8988T (cell line): ENCODE measurements at places on chromosomes 13 and 19.

- DNase-seq = no peak
Observed at GRCh38 chr19:4557971-4558941, 1.2 kb downstream of the SEMA6B start.

- no peak for DNase-seq
Observed at GRCh38 chr19:45874620-45874966, 10.5 kb downstream of the FOXA3 start.

DNA sequence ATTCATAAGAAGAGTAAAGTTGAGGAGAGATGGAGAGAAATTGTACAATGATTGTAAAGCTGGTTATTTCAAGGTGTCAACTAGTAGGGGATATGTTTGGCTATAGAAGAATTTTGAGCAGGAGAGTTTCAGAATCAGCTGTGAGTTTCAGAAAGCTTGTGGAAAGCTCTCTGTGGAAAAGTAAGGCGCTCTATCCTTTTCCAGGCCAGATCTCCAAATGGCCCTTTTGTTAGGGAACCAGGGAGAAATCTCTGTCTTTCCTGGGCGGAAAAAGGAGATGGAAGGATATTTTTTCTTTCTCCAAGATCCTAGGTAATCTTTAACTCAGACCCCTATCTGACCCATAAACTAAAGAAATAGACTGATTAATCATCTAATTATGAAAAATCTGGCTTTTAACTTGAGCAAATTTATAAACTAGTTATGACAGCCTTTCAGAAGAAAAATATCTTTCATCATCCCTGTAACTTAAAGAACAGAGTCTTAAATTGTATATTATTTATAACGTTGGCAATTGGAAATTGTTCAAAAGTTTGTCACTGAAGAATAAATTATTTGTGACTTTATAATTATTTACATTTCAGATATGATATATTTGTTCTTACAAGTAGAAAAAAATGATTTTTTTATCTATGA lies 34.5 kb downstream of the SPRY2 start:
- DNase-seq = no peak

DNA sequence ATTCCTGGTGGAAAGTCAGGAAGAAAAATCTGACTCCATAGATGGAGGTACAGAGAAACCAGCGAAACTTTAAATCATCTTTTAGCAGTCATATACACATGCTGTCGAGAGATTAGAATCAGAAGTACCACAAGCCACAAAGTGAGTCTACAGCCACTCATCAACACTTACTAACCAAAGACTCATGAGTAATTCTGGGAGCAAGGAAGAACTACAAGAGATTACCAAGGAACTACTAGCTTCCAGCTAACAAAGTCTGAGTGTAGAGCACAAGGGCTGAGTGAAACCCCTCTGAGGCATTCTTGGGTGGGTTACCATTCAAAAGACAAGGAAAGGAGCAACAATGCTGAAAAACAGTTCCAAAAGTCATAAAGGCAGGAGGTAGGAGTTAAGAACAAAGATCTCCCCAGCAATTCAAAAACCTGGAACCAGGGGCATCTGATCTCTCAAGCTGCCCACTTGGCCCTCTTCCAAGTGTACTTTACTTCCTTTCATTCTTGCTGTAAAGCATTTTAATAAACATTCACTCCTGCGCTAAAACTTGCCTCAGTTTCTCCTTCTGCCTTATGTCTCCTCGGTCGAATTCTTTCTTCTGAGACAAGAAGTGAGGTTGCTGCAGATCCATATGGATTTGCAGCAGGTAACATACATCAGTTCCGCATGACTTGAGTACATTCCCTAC lies 13.0 kb downstream of the RBM26 start:
- DNase-seq = no peak

- no peak for DNase-seq
Observed at GRCh38 chr19:14061081-14061749, 661 bp downstream of the PALM3 start.

GRCh38 chr13:43390619-43391018 lies 367.2 kb downstream of the DNAJC15 start:
- DNase-seq = no peak

DNA sequence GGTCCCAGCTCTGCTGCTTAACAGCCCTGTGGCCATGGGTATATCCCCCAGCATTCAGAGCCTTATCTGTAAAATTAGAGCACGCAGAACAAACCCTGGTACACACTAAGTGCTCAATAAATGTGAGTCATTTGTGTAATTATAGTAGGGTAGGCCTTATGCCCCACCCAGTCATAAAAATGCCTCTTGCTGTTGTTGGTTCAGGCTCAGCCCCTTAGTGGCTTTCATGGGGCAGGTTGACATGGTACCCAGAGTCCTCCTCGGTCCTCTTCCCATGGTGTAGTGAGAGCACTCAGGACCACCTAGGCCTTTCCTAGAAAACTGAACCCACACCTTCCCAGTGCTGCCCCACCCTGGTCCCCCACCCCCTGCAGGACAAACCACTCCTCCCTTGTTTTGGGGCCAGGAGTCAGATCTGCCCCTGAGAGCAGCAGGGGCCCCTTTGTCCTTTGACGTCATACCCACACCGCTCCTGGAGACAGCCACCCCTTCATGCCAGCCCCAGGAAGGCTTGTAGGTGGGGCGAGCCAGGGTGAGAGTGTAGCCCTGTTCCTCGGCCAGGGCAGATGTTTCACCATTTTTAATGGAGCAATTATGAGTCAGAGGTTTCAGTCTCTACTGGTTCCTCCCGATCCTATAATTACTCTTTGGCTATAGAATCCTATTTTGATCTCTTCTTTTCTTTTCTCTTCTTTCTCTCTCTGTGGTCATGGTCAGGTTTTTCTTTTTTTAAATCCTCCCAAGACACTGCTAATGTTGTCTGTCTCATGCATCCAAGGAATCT lies 36.8 kb downstream of the ACTN4 start:
- DNase-seq = no peak

- no peak for DNase-seq
Observed at GRCh38 chr13:23871616-23872220, 17.5 kb downstream of the MIPEP start.

- DNase-seq = no peak
Observed at GRCh38 chr19:54506079-54506478, 3.4 kb downstream of the LAIR2 start.

DNA sequence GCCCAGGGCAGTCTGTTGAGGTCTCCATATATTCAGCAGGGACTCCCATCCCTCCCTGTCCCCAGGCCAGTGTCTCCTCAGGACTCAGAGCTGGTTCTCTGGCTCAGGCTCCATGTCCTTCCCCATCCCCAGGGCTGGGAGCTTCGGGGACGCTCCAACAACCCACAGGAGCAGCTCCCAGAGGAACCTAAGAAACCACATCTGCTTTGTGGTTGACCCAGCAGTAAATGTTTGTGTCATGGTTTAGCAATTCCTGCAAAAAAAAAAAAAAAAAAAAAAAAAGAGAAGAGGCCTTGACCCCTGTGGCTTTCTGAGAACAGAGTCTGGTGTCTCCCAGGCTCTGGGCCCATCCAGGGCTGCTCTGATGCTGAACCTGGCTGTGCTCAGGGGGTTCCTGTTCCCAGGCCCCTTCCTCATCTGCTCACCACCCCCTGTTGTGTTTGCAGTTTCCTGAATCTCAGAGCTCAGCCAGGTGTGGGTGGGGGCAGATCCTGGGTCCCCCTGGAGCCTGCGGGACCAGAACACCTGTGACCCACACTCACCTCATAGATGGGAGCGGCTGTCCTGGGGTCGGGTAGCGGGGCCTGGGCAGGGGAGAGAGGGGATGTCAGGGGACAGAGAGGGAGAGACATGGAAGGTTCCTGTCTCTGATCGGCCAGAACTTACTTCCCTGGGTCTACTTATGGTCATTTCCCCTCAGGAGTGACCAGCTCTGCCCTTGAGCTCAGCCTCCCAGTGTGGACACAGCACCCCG lies 25.2 kb upstream of the CEACAM1 start:
- no peak for DNase-seq

DNA sequence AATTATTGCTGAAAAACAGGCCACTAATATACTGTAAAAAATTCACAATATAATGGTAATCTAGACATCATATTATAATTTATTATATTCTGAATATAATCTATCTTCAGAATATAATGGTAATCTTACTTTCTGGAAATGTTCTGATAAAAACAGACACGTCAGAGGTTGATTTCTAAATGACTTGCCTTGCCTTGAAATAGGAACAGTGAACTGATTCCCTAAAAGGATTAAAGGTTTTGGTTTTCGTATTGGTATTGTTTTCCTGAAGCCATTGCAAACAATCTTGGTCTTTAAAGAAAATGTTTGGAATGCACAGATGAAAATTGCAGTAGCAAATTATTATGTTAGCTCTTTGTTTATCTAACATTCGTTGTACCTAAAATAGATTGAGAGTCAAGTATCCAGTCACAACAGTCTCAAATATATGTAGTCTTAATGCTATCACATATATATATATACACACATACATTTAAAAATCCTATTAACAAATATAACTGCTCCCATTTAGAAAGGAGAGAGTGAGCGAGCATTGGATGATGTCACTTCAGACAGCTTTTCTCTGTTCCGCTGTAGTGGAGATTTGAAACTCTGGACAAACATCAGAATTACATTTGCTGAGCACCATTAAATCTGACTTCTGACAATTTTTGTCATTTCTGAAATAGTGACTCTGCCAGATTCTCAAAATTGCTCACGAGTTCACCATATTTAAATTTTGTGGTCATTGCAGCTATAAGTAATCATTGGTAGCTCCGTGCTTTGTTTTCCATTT lies 1.7 kb downstream of the ITM2B start:
- no peak for DNase-seq
